ENCODE measurements at places on chromosomes 16 and 17. TPM values are rescaled to one million over a fixed set of nuclear protein-coding genes. Genes with fewer than 3 reads are reported as not detected.

GRCh38 chr16:86220561-86220960 is 289.8 kb upstream of the FOXF1 start:
- no peaks in the 10 kb centered on the region for H3K4me1 ChIP-seq
- no peak overlapping the region for H3K4me3 ChIP-seq
- peaks cover 9% of the 10 kb centered on the region for H3K27me3 ChIP-seq
- no peaks in the 10 kb centered on the region for H3K36me3 ChIP-seq
- no peak overlapping the region for H3K27ac ChIP-seq

DNA sequence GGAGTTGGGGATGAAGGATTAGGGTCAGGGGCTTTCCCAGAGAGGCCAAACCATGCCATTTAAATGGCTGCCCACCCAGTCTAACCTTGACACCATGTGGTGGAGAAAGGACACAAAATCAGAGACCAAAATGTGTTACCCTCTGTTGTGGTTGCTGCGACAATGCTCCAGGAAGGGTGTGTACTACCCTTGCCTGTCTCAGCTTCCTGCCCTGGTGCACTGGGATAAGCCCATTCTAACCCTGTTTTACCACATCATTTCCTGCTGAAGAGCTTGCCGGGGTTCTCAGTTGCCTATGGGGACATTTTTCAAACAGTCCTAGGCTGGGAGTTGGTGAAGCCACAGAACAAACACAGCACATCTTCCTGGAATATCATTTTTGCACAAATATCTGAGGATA is 4.9 kb downstream of the OR4D1 start:
- peaks cover 38% of the 10 kb centered on the region for H3K4me1 ChIP-seq
- peak; percentile 35 for DNase-seq
- peak overlapping the region; percentile 75 for H3K27ac ChIP-seq
- H3K27me3 ChIP-seq = no peaks in the 10 kb centered on the region

DNA sequence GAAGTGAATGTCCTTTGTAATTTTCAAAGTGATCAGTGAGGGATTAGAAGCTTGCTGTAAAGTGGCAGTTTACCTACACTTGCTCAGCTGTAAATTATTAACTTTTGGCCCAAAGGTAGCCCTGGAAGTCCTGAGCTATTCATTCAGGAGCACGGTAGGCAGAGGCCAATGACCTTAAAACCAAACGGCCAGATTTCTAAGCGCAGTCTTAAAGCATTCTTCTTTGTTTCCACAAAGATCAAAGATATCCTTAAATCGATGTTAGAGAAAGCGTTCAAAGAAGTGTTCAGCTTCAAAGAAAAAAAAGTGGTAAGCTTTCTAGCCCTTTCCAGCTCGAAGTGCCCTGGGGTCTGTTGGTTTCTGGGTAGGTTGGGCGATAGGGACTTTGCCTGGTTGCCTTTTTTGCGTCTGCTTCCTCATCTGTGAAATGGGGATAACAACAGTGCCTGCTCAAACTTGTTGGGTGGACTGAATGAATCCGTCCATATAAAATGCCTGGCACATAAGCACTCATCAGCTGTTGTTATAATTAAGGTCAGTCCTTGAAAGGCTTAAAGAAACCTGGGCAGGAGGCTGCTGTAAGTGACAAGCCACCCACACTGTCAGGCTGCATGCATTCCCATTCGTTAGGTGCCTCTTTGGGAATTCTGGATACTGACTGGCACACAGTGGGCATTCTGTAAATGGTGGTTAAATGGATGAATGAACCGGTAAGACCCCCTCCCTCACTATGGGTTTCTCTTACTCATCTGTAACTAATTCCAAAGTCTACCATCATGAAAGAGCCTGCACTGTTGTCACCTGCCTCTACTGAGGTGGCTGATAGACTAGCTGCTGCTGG is 113.2 kb downstream of the PRKCA start:
- H3K36me3 ChIP-seq = peaks cover 23% of the 10 kb centered on the region
- H3K4me1 ChIP-seq = peaks cover 63% of the 10 kb centered on the region
- no peak for DNase-seq
- no peaks in the 10 kb centered on the region for H3K27me3 ChIP-seq
- H3K27ac ChIP-seq = no peak overlapping the region

GRCh38 chr16:51003850-51004566 is 147.1 kb downstream of the SALL1 start:
- H3K4me1 ChIP-seq = no peaks in the 10 kb centered on the region
- no peaks in the 10 kb centered on the region for H3K36me3 ChIP-seq
- peaks cover 7% of the 10 kb centered on the region for H3K27me3 ChIP-seq
- no peak overlapping the region for H3K4me3 ChIP-seq
- no peak for DNase-seq

GRCh38 chr17:64685705-64686104 is 23.6 kb upstream of the SMURF2 start:
- no peaks in the 10 kb centered on the region for H3K27me3 ChIP-seq
- no peaks in the 10 kb centered on the region for H3K4me1 ChIP-seq
- no peak overlapping the region for H3K27ac ChIP-seq
- no peak for DNase-seq
- no peak overlapping the region for H3K4me3 ChIP-seq

Gene ZG16B
- total RNA-seq = 1.6 TPM

Gene CIITA
- total RNA-seq = 1.5 TPM

Gene KRTAP2-2
- not detected for total RNA-seq

Gene PDK2
- total RNA-seq = 9.4 TPM

Gene TMC5
- total RNA-seq = not detected

Gene SRCIN1
- total RNA-seq = 0.37 TPM

Gene KRTAP16-1
- not detected for total RNA-seq

Measured in activated naive CD8-positive, alpha-beta T cell treated with anti-CD3 and anti-CD28 coated beads for 36 hours (primary cell).